Activated T-cell treated with anti-CD3 and anti-CD28 coated beads for 24 hours (primary cell): ENCODE measurements at places on chromosomes 1 and 21.

DNA sequence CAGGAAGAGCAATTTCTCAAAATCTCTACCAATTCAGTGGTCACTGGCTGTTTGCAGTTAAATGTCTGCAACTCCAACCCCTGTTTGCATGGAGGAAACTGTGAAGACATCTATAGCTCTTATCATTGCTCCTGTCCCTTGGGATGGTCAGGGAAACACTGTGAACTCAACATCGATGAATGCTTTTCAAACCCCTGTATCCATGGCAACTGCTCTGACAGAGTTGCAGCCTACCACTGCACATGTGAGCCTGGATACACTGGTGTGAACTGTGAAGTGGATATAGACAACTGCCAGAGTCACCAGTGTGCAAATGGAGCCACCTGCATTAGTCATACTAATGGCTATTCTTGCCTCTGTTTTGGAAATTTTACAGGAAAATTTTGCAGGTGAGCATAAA is 167.2 kb downstream of the CRB1 start:
- no peak for DNase-seq

- DNase-seq: no peak
These were observed 522 bp downstream of the SLC45A1 start for GRCh38 chr1:8318436-8318835.

DNA sequence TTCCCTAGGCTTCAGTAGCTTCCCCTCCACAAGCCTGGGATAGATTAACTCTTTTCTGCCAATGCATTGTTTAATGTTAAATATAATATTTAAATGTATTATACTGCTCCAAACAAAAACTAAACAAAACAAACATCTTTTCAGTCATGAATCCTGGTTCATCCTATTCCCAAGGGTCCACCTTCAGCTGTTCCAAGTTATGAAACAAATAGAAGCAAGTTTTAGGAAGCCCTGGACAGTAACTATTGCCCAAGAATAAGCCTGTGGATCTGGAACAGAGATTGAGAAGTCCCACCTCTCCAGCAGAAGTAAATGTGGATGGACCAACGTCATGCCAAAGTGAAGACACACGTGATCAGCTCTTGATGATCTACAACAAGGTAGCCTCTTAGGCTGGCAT is 408.1 kb downstream of the SETD4 start:
- no peak for DNase-seq

DNA sequence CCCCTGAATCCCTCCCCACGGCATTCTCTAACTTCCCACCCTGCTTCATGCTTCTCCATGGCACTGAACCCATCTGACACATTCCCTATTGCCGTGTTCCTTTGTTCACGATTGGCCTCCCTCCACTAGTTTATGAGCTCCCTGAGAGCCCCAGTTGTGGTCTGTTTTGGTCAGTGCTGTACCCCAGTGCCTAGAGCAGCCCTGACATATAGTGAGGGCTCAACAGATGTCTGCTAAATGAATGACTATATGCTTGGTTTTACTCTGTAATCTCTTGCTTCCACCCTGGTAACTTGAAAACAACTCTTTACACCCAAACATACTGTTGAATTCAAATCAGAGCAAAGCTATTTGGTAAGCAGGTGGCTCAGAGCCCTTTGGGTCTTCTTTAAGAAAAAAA is 171.1 kb upstream of the EDN2 start:
- no peak for DNase-seq
